ENCODE measurements at places on chromosomes 3 and 15.

- H3K36me3 ChIP-seq = no peaks in the 10 kb centered on the region
- H3K4me3 ChIP-seq = no peak overlapping the region
- peak; percentile 58 for DNase-seq
- no peaks in the 10 kb centered on the region for H3K27me3 ChIP-seq
- H3K4me1 ChIP-seq = peaks cover 23% of the 10 kb centered on the region
Observed at GRCh38 chr15:100986158-100986896, 67.2 kb downstream of the LRRK1 start.

GRCh38 chr15:78740904-78741274 is 70.4 kb downstream of the ADAMTS7 start:
- H3K36me3 ChIP-seq = no peaks in the 10 kb centered on the region
- DNase-seq = peak; percentile 21
- H3K27me3 ChIP-seq = no peaks in the 10 kb centered on the region

GRCh38 chr3:108407886-108408285 is 102.5 kb downstream of the MYH15 start:
- no peak for DNase-seq
- no peak overlapping the region for H3K27ac ChIP-seq
- H3K27me3 ChIP-seq = no peaks in the 10 kb centered on the region
- no peaks in the 10 kb centered on the region for H3K36me3 ChIP-seq
- H3K4me1 ChIP-seq = no peaks in the 10 kb centered on the region
- no peak overlapping the region for H3K4me3 ChIP-seq

DNA sequence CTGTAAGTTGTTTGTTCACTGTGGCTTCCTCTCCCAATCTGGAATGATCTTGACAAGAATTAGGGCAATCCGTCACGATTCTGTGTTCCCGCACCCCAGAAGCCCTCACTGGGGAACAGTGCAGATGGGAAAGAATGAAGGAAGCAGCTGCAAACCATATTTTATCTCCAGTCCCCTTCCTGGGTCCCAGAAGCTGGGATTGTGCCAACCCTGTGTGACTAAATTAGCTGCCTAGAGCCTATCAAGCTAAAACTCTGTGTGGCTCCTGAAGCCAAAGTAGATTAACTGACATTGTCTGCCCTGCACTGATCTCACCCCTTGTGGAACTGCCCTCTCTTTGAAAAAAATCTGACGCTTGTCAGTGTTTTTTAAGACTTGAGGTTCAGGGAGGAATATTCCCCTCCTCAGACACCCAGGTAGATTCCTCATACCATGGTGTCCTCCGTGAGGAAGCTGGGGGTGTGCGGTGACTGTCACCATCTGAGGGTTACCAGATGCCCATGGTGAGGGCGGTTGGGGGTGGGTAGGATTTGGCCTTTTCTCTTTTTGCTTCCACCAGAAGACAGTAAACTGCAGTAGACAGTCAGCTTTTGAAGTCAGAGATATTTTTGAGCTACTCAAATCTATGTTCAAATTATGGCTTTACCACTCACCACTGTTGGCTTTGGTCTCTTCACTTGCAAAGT is 358.3 kb upstream of the TPM1 start:
- H3K36me3 ChIP-seq = no peaks in the 10 kb centered on the region
- H3K4me1 ChIP-seq = no peaks in the 10 kb centered on the region
- H3K4me3 ChIP-seq = no peak overlapping the region
- no peak for DNase-seq
- no peaks in the 10 kb centered on the region for H3K27me3 ChIP-seq

- H3K36me3 ChIP-seq = no peaks in the 10 kb centered on the region
- no peak overlapping the region for H3K27ac ChIP-seq
- H3K27me3 ChIP-seq = no peaks in the 10 kb centered on the region
- H3K4me3 ChIP-seq = no peak overlapping the region
- no peaks in the 10 kb centered on the region for H3K4me1 ChIP-seq
Observed at GRCh38 chr15:29207758-29208108, 61.9 kb downstream of the NSMCE3 start.

GRCh38 chr15:39591141-39591895 is 10.4 kb downstream of the THBS1 start:
- no peak overlapping the region for H3K27ac ChIP-seq
- peaks cover 8% of the 10 kb centered on the region for H3K4me1 ChIP-seq
- no peak overlapping the region for H3K4me3 ChIP-seq
- H3K36me3 ChIP-seq = peaks cover 6% of the 10 kb centered on the region
- no peaks in the 10 kb centered on the region for H3K27me3 ChIP-seq
- no peak for DNase-seq

DNA sequence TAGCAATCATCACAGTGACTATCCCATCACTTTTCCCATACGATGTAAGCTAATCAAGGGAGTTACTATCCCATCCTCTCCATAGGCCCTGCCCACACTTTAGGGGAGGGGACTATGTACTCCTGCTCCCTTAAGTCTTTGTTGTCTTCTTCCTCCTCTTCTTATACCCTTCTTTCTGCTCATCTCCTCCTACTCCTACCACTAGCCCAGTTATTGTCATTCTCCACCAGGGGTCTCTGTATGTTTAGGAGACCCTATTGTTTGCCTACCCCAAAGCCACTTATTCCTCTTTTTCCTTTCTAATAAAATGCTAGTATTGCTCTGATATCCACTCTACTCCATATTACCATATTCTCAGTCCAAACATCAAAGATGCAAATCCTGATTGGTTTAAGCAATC is 27.8 kb downstream of the STAC start:
- no peak overlapping the region for H3K27ac ChIP-seq
- H3K36me3 ChIP-seq = no peaks in the 10 kb centered on the region
- H3K4me1 ChIP-seq = no peaks in the 10 kb centered on the region

- no peak for DNase-seq
- no peaks in the 10 kb centered on the region for H3K36me3 ChIP-seq
- H3K4me3 ChIP-seq = no peak overlapping the region
Observed at GRCh38 chr15:49041426-49041825, 4.8 kb downstream of the SECISBP2L start.

DNA sequence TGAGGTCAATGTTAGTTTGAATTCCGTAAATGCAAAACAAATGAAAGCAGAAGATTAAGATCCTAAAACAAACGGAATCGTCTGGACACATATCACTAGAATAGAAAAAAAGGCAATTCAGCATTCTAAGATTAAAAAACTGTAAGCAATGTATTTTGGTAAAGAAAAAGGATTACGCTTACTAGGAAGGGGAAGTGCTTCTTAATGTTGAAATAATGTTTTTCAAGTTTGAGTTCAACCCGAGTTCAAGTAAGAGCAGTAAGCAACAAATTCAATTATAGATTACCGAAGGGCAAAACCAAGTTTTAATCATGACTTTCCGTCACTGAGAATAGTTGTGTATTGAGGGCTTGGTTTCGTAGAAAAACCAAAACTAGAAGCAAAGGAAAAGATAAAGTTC is 637 bp downstream of the CIP2A start:
- peak overlapping the region; percentile 95 for H3K4me3 ChIP-seq
- no peaks in the 10 kb centered on the region for H3K36me3 ChIP-seq
- H3K27me3 ChIP-seq = no peaks in the 10 kb centered on the region
- DNase-seq = no peak

DNA sequence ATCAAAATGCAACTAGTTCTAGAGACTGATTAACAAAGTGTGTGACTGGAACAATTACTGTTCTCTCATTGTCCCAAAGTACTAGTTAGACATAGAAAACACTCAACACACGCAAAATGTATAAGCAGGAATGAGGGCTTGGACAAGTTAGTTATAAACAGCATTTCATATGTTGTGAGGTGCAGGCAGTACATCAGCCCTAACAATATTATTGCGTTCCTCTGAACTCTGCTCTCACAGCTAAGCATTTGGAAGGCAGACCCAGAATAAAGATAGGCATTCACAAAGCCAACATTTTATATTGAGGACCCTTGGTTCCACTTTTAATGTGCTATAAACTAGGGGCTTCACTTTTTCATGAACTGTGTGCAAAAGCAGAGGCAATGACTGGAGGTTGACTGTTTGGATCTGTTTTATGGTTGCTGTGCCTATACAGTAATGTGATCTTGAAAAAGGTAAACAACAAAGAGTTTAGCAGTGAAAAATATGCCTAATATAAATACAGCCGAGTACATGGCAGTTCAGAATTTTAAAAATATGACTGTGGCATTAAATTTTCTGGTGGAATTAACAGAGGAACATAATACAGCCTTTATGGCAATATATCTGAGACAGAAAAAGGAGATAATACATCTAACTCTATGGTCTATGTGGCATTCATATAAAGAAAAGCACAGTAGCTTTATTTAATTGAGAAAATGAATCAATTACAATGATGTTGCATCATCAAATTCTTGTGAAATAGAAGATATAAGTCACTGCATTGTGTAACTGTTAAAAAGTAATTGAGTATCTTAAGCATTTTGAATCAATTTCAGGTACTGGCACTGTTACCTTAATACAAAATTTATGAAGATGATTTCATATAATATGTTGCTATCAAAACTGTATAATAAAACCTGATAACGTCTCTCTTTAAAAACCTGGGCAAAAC is 80.0 kb upstream of the SKOR1 start:
- peaks cover 5% of the 10 kb centered on the region for H3K4me1 ChIP-seq
- H3K27ac ChIP-seq = no peak overlapping the region
- no peak for DNase-seq
- H3K36me3 ChIP-seq = no peaks in the 10 kb centered on the region
- no peak overlapping the region for H3K4me3 ChIP-seq

DNA sequence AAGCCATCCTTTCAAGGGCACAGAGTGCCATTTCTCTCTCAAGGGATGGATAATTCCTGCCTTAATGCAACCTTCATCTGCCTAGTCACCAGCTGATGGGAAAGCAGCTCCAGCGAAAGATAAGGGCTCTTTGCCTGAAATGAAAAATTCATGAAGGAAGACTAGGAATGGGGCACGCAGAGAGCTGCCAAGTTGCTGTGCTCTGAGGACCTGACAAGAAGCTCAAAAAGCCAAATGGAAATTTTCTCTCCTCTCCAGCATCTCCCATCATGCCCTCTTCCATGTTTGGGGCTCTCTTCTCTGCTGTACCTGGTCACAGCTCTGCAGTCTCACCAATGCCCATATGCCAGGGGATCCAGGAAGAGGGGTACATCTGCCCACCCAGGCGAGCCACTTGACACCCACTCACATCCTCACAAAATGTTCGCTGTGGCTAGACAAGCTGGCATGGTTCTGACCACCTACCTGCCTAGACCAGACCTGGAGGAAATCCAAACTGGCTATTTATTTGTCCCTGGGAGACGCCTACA is 29.3 kb upstream of the ABHD2 start:
- H3K4me1 ChIP-seq = no peaks in the 10 kb centered on the region
- no peaks in the 10 kb centered on the region for H3K27me3 ChIP-seq
- DNase-seq = no peak
- no peak overlapping the region for H3K4me3 ChIP-seq
- no peaks in the 10 kb centered on the region for H3K36me3 ChIP-seq

DNA sequence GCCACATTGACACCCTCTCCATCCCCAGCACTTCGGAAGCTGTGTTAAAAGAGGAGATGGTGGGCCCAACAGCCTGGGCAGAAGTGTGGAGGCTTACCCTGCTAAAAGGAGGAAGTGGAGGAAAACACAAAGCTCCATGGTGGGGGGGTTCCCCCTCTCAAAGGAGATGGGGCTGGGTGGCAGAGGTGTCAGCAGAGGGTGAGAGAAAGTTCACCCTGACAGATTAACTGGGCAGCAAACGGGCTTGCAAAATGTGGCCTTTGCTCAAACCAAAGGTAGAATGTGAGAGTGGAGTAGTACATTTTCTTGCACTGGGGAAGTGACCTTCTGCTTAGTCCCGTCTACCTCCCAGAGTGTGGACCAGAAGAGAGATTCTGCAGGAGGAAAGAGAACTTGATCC is 44.7 kb downstream of the MYO1E start:
- peak overlapping the region; percentile 20 for H3K27ac ChIP-seq
- H3K36me3 ChIP-seq = no peaks in the 10 kb centered on the region
- H3K4me1 ChIP-seq = peaks cover 36% of the 10 kb centered on the region
- no peak for DNase-seq
- H3K27me3 ChIP-seq = no peaks in the 10 kb centered on the region

DNA sequence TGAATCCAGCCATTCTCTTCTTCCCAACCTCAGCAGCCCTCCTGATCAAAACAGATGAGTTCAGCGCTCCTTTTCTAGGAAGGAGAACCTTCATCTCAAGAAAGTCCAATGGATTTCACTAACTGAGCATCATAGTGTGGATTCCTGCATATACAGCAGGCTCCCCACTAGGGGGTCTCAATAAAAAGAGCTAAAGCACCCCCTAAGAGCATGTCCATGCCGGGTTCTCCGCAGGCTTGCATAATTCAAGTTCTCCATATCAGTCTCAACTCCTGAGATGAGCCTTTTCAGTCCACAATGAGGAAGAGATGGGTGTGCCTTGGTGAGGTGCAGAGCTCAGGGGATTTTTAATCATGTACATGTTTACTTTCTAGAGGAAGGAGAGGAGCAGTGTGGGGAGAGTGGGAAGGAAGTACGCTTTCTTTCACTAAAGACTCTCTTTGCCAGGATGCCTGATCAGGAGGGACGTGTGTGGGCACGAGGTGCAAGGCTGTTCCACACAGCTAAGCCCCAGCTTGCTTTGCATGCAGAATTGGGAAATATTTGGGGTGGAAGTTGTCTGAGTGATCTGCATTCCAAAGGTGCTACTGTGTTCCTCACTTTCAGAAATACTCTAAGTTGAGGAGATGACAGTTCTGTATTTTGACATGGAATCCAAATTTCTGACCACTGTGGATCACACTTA is 563.5 kb downstream of the OCA2 start:
- H3K27ac ChIP-seq = no peak overlapping the region
- H3K4me3 ChIP-seq = no peak overlapping the region
- no peaks in the 10 kb centered on the region for H3K4me1 ChIP-seq
- H3K36me3 ChIP-seq = no peaks in the 10 kb centered on the region
- no peak for DNase-seq

DNA sequence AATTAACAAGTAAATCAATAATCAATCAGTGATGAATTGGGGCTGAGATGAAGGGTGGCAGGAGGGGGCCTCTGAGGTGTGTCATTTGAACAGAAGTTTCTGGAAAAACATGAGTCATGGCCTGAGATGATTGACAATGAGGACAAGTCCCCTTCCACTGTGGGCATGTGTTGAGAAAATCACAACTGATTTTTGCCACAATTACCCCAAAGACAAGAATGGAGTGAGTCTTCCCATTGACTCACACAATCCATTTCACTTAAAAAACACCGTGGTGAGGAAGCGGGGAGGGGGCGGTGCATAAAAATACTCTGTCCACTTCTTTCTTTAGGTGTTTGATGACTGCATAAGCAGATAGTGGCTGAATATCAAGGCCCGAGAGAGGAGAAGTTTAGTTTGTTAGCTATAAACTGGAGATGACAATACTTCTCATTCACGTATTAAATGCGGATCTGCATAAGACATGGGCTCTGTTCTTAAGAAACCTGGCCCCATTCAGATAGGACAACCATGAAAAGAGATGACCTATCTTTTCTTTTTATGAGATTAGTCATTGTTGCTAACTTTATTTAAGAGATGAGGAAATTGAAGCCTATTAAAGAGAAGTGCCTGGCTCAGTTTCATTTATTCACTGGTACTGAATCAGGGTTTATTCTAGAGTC is 34.7 kb downstream of the SHC4 start:
- H3K4me1 ChIP-seq = no peaks in the 10 kb centered on the region
- no peak overlapping the region for H3K27ac ChIP-seq

Measured in Caco-2 (cell line).